ENCODE measurements at places on chromosomes 2 and 18.

DNA sequence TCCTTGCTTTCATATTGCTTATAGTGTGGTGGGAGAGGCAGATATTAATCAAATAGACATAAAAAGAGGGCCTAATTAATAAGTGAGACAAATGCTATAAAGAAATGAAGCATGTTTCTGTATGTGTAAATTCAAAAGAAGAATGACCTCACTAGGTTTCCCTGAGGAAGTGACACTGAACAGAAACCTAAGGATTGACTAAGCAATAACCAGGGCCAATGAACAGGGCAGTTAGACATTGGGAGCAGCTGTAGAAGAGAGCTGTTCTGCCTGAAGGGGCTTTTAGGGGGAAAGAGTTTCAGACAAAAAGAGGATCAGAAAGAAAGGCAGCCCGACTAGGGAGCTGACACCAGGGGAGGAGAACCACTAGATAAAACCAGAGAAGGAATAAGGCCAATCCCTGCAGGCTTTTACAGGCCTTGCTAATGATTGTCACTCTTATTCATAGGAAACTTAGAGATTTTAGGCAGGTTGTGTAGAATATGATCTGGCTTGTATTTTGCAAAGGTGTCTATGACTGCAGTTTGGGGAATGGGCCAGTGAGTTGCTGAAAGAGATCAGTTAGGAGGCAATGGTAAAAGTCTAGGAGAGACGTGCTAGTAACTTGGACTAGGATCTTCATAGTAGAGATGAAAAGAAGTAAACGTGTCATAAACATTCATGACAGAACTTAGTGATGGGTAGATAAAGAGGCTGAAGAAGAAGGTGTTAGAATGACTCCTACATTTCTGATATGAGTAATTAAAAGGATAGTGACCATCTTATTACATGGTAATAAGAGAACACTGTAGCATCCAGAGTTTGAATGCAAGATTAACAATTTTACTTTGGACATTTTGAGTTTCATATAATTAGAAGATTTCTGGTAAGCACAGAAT is 26.8 kb upstream of the NABP1 start:
- DNase-seq, result no peak

DNA sequence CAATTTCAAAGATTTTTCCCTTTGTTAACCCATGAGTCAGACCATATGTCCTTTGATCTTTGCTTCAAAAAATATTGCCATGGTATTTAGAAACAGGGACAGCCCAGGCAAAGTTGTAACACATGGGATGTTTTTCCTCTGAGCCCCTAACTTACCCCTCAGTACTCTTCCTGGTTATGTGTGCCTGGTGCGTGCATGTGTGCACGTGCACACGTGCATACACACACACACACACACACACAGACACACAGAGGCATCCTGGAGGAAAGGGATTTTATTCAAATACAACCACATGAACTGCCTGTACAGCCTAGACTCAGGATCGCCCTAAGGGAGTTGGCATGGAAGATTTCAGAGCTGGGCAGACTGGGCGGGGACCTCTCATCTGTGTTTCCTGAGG is 5.1 kb downstream of the AFF3 start:
- DNase-seq, result no peak

- DNase-seq, result no peak
Observed at GRCh38 chr2:13651684-13652131, 935.0 kb downstream of the TRIB2 start.

DNA sequence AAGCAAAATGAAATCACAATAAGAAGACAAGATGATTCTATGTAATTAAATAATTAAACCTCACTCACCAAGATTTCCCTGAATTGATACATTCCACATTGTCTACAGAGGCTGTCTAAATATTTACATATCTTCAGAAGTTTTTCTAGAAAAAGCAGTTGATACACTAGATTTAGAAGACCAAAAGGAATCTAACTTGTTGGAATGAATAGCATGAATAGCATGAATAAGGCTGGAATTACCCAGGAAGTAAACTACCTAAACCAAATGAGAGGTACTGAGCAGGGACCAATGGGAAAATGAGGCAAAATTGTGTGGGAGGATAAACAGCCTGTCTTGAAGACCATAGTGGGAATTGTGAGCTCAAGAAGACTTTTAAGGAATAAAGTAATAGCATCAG is 479.7 kb downstream of the TXNL1 start:
- no peak for DNase-seq

- DNase-seq, result peak; percentile 67
Observed at GRCh38 chr2:15112216-15112615, 448.9 kb downstream of the NBAS start.

- no peak for DNase-seq
Observed at GRCh38 chr18:74139888-74140287, 7.7 kb downstream of the FBXO15 start.

- no peak for DNase-seq
Observed at GRCh38 chr18:8673256-8674209, 31.8 kb upstream of the MTCL1 start.

GRCh38 chr2:100675855-100676254 is 113.1 kb downstream of the PDCL3 start:
- DNase-seq, result no peak

- DNase-seq, result peak; percentile 98
Observed at GRCh38 chr2:219073413-219074129, 12.8 kb upstream of the IHH start.

GRCh38 chr2:16322308-16323125 is 343.1 kb downstream of the CYRIA start:
- no peak for DNase-seq

DNA sequence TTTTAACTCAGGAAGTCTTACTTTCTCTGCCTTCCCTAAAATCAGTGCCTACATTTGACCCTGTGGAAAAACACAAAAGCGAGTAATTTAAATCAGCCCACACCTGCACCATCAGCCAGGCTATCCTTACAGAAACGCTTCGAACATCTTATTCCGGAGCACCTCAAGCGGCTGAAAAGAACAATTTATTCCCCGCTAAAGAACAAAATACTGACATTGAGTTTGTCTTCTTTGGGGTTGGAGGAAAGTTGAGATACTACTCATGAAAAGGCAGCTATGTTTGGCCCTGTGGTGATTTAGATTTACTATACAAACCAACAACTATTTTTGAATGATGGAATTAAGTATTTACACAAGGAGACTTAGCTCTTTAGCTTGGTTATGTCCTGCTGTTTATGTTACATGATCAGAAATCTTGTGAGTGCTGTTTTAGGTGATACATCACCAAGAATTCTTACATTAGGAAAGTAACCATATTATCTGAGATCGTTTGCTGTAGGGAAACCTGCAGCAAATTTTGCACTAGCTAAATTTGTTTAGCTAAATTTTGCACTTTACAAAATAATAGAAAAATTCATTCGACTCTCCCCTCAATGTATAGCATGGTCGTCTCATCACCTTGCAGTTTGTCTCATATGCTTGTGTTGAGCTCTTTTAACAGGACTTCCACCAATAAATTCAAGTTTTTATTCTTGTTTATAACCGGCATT is 158.8 kb upstream of the SIX2 start:
- peak; percentile 19 for DNase-seq

DNA sequence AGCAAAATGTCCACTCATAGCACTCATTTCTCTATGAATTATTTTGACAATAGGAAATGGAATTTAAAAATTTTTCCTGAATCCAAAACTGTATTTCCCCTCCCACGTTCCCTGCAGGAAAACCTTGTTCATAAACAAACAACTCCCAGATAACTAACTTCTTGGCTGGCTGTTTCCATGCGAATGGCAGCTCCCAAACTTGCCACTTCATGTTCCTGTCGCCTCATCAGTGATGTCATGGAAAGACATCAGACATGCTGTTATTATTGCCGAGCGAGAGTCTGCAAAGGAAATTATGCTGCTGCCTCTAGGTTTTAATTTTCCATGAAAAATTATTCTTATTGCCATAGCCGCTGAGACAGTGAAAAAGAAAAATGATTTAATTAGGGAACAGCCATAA is 117.0 kb upstream of the RIOK3 start:
- no peak for DNase-seq

DNA sequence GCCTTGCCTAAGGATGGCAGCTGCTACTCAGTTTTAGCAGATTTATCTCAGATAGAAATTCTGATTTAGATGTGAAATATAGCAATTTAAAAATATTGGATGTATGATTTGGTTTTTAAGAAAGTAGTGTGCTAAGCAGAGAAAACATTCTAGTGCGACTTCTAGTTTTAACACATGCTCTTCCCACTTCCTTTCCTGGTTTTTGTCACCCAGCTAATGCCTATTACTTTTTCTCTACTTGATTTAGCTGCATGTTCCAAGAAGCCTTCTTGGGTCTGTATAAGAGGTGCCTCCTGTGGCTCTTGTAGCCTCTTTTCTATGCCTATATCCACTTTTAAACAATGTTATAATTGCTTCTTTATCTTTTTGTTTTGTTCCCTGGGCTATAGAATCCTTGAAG is 53.0 kb downstream of the GPD2 start:
- no peak for DNase-seq

GRCh38 chr18:29153091-29153490 is 976.2 kb upstream of the CDH2 start:
- DNase-seq, result no peak

- no peak for DNase-seq
Observed at GRCh38 chr18:23038712-23039111, 96.6 kb upstream of the CABLES1 start.

GRCh38 chr2:40665493-40666232 is 213.8 kb upstream of the SLC8A1 start:
- DNase-seq, result no peak

- DNase-seq, result no peak
Observed at GRCh38 chr2:51013933-51014526, 17.9 kb downstream of the NRXN1 start.

DNA sequence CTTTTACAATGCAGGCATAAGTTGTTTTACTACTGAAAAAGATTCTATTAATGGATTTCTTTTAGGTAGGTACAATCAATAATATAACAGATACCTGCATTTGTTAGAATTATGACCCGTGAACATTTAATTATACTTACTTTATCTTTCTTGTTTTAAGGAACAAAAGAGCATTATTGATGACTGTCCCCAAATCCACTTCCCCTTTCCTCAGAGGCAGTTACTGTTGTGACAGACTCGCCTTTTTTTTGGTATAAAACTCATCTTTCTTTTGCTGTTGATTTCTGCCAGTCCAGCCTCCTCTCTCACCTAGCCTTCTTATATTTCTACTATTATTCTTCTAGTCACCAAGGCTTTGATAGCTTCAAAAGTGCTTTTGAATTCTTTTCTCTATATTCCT is 12.1 kb downstream of the ACTR3 start:
- no peak for DNase-seq

- DNase-seq, result peak; percentile 8
Observed at GRCh38 chr2:53519918-53520841, 247.4 kb upstream of the CHAC2 start.

DNA sequence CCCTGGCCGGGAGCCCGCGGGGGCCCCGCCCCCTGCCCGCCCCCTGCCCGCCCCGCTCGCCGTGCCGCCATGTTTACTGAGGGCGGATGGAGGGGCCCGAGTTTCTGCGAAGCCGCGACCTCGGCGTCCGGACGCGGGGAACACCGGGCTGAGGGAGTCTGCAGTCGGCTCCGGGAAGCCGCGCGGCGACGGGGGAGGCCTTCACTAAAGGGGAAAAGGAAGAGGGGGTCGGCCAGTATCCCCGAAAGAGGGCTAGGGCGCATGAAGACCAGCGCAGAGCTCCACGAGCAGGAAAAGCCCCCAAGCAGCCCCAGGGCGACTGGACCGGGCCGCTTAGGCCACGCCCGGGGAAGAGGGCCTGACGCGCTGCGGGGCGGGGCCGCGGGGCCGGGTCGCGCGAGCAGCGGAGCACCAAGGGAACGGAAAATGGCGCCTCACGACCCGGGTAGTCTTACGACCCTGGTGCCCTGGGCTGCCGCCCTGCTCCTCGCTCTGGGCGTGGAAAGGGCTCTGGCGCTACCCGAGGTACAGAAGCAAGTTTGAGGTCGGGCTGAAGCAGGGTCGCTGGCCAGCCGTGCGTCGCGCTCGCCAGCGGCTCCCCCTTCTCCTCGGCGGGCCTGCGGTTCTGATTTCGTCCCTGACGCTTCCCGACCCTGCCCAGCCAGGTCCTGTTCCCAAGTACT is at the start of the genes ATRAID and SLC5A6:
Gene ATRAID (plus strand): TSS at position 99 of the 683 bp plus-strand sequence. CDS start 328 bp downstream, at position 427.
Gene SLC5A6 (minus strand): TSS at position 326 of the 683 bp plus-strand sequence. CDS start 4,618 bp downstream, outside the sequence.
- peak; percentile 92 for DNase-seq

- no peak for DNase-seq
Observed at GRCh38 chr2:98579926-98580325, 28.4 kb downstream of the COA5 start.

- DNase-seq, result peak; percentile 9
Observed at GRCh38 chr2:86520153-86520552, 43.1 kb downstream of the CHMP3 start.

DNA sequence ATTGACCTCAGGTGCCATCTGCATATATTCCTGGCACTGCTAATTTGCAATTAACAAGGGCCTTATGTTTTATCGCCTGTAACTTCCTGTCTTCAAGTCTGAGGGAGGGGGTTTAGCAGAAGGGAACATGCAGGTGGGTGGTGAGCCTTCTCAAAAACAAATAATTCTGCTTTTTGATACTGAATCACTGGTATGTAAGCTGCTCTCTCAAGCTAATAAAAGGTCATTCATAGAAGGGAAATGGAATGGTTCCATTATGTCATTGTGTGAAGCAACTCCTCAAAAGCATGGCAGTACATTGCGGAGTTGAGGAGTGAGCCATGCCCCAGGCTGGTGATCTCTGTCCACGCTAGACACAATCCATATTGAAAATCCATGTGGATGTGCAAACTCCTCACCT is 414.8 kb upstream of the ID2 start:
- DNase-seq, result no peak

All from GM23338 (cell line).